ENCODE measurements at places on chromosomes 2 and 18. TPM values are rescaled to one million over a fixed set of nuclear protein-coding genes. Genes with fewer than 3 reads are reported as not detected.

The ZNF2 gene
- 5.4 TPM for total RNA-seq

The TNFRSF11A gene
- 16.4 TPM for total RNA-seq

The SNRNP27 gene
- 61.1 TPM for total RNA-seq

The SCN1A gene
- total RNA-seq: not detected

The MYO7B gene
- 0.12 TPM for total RNA-seq

The CCL20 gene
- total RNA-seq: 4.4 TPM

The ERFE gene
- 0.24 TPM for total RNA-seq
